ENCODE measurements at places on chromosomes 16 and 17.

DNA sequence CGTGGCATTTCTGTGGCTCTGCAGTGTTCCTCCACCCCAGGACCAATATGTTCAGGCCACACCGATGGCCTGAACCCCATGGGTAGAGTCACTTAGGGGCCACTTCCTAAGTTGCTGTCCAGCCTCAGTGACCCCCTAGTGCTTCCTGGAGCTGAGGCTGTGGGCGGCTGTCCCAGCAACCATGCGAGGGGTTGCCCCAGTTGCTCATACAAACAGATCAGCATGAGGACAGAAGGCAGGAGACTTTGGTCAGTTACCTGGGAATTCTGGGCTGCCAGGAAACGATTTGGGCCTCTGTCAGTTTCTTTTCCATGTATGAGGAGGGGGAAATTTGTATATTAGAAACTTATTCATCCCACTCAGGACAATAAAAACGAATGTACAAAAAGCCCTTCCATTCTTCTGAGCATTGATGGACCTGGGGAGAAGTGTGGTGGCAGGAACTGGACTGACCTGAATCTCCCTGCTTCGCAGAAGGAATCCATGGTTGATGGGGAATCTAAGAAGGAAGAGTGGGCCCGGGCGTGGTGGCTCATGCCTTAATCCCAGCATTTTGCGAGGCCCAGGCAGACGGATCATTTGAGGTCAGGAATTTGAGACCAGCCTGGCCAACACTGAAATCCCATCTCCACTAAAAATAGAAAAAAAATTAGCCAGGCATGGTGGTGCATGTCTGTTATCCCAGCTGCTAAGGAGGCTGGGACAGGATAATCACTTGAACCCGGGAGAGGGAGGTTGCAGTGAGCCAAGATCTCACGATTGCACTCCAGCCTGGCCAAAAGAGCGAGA, 4.9 kb upstream of the IL32 start:
- DNase-seq: no peak

DNA sequence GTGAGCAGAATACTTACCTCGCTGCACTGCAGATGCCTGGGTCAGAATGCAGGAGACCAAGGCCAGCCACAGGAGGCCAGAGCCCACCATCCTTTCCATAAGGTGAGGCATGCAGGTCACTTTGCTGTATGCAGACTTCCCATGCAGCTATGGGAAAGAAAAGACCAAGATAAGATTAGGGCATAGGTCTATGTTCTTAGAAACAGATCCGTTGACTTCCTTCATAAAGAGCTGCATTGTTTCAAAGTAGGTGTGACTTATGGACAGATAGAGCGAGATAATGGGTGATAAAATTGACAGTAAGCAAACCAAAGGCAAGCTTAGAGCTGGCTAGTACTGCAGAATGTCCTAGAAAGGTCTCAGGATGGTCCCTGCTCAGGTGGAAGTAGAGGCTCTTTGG, 992 bp downstream of the GP2 start:
- no peak for DNase-seq

GRCh38 chr17:82241183-82241925, 12.5 kb downstream of the SLC16A3 start:
- DNase-seq: no peak

DNA sequence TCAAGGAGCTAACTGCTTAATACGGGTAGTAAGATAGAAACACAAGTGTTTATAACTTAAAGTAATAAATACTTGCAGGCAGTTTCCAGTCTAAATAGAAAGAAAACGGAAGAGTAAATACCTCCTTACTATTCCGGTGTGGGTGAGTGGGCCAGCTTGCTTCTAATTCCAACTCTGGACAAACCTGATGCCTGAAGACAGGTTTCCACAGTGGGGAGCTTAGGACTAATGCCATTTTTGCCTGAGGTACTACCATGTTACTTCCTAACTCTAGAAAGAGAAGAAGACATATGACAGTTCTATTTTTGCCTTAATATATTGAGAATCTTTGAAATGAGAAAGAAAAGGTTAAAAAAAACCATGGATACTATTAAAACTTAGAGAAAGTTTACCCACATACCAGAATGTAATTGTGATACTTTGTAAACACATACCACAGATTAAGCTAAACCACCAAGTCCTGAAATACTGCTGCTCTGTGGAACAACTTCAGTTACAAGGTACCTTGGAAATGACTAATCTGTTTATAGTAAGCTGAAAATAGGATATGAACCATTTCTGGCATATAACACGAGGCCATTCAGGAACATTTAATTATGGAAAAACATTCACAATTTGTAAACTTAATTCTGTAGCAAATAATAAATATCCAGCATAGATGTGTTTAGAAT, 70.2 kb downstream of the ZZEF1 start:
- no peak for DNase-seq

GRCh38 chr17:68514831-68515635, 2.8 kb downstream of the PRKAR1A start:
- DNase-seq: no peak

GRCh38 chr16:85871756-85872155, 27.2 kb upstream of the IRF8 start:
- no peak for DNase-seq

DNA sequence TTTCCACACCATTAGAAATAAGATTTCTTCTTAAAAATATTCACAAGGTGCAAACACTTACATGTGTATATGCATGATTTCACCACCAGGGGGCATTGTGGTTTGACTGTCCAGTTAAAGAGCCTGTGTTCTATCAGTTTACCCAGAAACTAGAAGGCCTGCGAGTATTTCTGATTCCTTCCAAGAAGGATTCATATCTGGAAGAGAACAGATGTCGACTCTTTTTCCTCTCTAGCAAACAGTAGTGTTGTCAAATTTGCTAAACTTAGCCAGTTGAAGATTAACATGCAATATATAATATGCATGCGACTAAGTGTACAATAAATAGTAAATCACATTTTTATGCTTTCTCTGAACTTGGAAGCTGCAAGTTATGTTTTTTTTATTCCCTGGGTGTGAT, 404.1 kb downstream of the WWOX start:
- no peak for DNase-seq

- no peak for DNase-seq
Measured at GRCh38 chr16:24908716-24909115, 63.0 kb downstream of the SLC5A11 start.

- DNase-seq: no peak
Measured at GRCh38 chr16:1667271-1667670, 10.8 kb upstream of the JPT2 start.

GRCh38 chr17:32019228-32019627, 12.0 kb downstream of the LRRC37B start:
- DNase-seq: peak; percentile 57

- no peak for DNase-seq
Measured at GRCh38 chr16:10308305-10309193, 77.3 kb upstream of the ATF7IP2 start.

DNA sequence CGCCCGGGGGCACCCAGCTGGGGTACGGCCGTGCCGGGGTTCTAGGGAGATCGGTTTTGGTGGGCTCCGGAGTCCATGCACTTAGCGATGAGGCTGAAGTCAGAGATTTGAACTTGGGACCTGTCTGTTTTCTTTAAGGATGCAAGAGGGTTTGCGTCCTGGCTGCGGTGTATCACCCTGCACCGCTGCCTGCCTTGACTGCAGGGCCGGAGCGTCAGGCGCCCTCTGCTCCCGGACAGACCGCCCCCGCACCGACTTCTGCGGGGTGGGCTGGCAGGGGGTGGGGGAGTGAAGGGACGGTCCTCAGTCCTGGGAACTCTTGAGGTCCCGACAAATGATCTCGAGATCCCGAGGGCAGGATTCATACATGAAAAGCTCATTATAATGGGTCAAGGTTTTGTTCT, 701 bp downstream of the PDP2 start:
- DNase-seq: no peak

- no peak for DNase-seq
Measured at GRCh38 chr17:57918017-57918895, 37.0 kb downstream of the CUEDC1 start.

GRCh38 chr16:88817785-88818574, 6.3 kb upstream of the APRT start:
- no peak for DNase-seq

- no peak for DNase-seq
Measured at GRCh38 chr16:24349320-24349719, 93.2 kb downstream of the CACNG3 start.

GRCh38 chr17:41211845-41212466, 14.5 kb upstream of the KRTAP9-2 start:
- DNase-seq: peak; percentile 72

DNA sequence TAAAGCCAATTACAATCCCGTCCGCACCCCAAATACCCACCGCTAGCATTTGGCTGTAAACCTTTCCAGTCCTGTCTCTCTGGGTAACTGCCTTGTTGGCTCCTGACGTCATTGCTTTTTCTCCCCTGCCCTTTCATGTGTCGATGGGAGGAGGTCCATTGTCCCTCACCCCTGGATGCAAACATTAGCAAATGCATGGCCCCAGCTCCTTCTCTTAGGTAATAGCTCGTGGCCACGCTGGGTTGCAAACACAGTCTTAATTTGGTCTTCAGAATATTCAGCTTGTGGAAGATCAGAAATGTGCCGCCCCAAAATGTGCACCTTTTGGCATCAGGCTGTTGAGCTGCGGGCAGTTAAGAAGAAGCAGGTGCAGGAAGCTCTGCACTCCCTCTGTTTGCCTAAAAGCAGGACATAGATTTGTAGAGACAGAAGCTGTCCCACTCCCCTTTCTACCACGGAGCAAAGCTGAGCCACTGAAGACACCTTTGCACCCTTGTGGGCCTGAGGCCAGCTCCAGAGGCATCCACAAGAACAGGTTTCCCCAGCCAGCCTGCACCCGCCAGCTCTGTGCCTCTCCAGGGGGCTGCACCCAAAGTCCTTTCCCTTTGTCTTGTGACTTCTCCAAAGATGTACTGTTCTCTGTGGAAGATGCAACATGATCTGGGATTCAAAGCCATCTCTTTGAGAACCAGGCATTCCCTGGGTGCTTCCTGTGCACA, 127.3 kb downstream of the MGAT5B start:
- DNase-seq: no peak

DNA sequence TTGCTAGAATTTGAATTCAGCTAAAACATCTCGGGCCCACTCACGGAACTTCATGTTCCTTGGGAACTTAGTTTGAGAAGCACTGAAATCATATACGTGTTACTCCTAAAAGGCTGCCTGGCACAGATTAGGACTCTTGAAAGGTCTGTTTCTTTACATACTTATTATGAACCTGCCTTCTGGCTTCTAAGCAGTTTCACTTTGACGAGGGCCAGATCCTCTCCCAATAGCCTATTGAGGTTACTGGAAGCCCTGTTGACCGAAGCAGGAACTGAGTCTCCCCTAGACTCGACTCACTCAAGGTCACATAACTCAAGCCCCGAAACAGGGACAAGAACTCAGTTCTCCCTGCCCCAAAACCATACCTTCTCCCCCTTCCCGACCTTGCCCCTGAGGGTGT, 121.9 kb upstream of the PLCG2 start:
- DNase-seq: no peak

GRCh38 chr17:19380481-19381301, 2.4 kb downstream of the MAPK7 start:
- no peak for DNase-seq

GRCh38 chr17:9875441-9875840, 29.6 kb downstream of the RCVRN start:
- no peak for DNase-seq

DNA sequence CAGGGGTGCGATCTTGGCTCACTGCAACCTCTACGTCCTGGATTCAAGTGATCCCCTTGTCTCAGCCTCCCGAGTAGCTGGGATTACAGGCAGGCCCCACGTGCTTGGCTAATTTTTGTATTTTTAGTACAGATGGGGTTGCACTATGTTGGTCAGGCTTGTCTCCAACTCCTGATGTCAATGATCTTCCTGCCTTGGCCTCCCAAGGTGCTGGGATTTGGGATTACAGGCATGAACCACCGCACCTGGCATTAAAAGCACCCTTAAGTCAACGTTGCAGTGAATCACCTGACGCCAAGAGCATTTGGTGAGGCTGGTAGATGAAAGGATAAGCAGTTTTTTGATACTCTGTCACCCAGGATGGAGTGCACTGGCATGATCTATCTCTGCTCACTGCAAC, 59.0 kb downstream of the NDE1 start:
- no peak for DNase-seq

DNA sequence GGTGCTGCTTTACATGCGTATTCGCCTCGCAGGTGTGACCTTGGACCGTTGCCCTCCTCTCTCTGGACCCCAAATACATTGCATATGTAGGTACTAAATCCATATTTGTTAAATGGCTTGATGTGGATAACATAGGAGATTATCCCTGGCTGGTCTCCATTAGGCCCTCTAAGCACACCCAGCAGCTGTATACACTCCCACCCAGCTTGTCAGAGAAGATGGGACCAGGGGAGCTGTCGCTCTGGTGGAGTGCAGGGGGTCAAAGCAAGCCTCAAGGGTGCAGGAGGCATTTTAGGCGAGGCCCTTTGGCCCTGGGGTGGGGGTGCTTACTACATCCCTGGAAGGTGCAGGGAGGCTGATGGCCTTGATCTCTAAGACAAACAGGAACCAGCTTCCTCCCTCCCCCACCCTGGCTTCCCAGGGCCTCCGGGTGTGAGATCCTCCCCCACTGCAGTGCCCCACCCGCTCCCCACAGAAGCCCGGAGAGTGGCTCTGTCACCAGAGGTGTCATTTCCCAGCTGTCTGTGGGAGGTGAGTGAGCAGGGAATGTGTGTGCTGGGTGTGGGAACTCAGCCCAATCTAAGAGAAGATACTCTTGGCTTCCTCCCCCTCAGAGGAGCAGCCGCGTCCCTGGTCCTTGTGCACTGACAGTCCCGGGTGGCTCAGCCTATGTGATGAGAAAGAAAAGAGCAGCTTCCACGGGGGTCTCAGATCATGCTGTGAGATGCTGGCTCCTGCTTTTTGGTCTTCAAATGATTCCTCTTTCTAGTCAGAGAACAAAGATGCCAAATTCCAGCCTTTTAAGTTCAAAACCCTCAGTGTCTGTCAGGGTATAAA, 1.4 kb upstream of the VAMP2 start:
- DNase-seq: no peak

GRCh38 chr16:71555230-71555891, 21.5 kb downstream of the TAT start:
- DNase-seq: no peak

DNA sequence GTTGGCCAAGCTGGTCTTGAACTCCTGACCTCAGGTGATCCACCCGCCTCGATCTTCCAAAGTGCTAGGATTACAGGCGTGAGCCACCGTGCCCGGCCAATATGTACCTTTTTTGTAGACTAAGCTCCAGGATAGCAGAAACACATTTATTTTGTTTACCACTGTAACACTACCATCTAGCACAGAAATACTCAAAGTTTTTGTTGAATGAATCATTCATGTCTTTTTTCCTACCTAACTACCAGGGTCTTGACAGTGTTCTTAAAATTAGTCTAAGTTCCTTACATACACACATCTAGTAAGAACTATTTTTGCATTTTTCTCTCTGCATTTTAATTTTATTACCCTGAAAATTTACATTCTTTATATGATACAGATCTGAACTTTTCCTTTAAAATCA, 44.4 kb downstream of the AKAP10 start:
- DNase-seq: no peak

DNA sequence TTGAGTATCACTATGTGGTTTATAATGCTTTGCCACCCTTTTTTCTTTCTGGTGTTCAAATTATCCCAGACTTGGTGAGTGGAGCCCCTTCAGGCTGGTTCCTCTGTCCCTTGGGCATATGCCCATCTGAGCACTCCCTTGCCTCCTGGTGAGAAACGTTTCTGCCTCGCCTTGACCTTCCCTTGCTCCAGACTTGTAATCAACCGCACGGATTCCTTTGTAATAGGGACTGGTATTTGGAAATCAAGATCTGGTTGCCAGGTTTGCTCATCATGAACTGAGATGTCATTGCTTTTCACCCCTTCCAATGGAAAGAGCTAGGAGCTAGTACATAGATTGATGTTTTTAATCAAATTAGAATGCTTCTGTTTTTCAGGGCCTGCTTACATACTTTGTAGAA, 43.7 kb downstream of the SEC14L1 start:
- no peak for DNase-seq
